ENCODE measurements at places on chromosomes 2 and 18. TPM values are rescaled to one million over a fixed set of nuclear protein-coding genes. Genes with fewer than 3 reads are reported as not detected.

Gene SLC9A4
- total RNA-seq = 92.4 TPM

Gene COLEC11
- total RNA-seq = not detected

Gene KCNE4
- total RNA-seq = 0.58 TPM

Gene SCYGR2
- not detected for total RNA-seq

Gene MRO
- total RNA-seq = not detected

Gene KYNU
- total RNA-seq = 39.4 TPM

Gene ARPC2
- total RNA-seq = 228 TPM

Gene SERPINB13
- total RNA-seq = not detected

Gene CELF4
- 1.6 TPM for total RNA-seq

Gene MAP2
- 14.5 TPM for total RNA-seq

Gene ARHGEF4
- total RNA-seq = 14.0 TPM

Gene COQ10B
- 17.0 TPM for total RNA-seq

DNA sequence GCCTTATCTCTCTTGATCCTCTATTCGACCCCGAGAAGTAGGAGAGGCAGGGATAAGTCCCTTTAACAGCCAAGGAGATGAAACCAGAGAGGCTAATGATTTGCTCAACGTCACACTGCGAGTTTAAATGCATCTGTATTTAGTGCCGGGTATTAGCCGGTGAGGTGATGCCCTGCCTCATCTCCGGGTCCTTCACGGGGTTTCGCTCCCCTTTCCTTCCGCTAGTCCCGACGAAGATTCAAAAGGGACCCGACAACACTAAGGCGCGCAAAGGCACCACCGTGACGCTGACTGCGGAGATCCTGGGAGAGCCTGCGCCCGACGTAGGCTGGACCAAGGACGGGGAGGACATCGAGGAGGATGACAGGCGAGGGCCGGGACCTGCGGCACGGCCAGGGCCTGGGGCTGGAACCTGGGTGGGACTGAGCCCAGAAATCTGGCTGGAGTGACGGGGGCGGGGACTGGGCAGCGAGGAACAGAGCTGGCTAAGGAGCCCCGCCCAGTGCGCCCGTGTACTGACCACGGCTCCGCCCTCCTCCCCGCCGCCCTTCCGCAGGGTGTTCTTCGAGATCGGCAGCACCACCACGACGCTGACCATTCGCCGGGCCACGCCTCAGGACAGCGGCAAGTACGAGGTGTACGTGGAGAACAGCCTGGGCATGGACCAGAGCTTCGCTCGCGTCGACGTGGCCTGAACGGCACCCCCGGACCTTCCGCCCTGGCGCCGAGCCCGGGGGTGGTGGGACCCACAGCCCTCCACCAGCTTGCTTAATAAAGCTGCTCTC, 1.0 kb upstream of the GMPPA start:
- peak overlapping the region; percentile 99 for H3K27ac ChIP-seq
- peak overlapping the region; percentile 69 for H3K4me3 ChIP-seq
- peaks cover 15% of the 10 kb centered on the region for H3K36me3 ChIP-seq
- no peaks in the 10 kb centered on the region for H3K27me3 ChIP-seq
- DNase-seq = peak; percentile 92

DNA sequence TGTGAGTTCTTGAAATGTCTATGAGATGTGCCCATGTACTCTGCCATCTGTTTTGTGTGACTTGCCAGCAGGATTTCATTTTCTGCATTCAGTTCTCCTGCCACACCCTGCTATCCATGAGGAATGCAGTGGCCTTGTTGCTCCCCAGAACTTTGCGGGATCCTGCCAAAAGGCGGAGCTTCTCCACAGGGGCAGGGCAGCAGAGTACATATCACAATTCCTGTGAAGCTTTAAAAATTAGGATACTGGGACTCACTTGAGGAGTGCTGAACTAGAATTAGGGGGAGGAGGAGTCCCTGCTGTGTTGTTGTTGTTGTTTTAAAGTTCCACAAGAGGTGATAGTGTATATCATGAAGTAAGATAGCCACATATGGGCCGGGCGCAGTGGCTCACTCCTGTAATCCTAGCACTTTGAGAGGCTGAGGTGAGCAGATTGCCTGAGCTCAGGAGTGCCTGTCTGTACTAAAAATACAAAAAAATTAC, 76.4 kb downstream of the TANC1 start:
- H3K4me3 ChIP-seq = no peak overlapping the region
- DNase-seq = no peak
- H3K27me3 ChIP-seq = no peaks in the 10 kb centered on the region
- peaks cover 3% of the 10 kb centered on the region for H3K36me3 ChIP-seq

DNA sequence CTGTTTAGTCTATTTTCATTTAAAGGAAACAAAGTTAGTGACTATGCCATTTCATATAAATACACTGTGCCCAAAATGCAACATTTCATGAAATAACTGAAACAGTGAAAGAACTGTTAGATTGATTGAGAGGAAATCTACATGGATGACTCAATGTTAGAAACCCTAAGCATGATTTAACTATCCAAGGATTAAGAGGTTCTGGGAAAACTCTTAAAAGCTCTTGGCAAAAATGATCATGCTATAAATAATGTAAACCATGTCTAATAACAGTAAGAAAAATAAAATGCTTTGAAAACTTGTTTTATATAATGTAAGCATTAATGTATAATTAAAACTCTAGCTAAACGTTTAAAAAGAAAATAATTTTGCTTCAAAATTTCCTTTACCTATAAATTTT, 23.5 kb downstream of the MMADHC start:
- peaks cover 25% of the 10 kb centered on the region for H3K36me3 ChIP-seq
- DNase-seq = no peak
- no peak overlapping the region for H3K27ac ChIP-seq
- no peaks in the 10 kb centered on the region for H3K27me3 ChIP-seq
- H3K4me1 ChIP-seq = no peaks in the 10 kb centered on the region

DNA sequence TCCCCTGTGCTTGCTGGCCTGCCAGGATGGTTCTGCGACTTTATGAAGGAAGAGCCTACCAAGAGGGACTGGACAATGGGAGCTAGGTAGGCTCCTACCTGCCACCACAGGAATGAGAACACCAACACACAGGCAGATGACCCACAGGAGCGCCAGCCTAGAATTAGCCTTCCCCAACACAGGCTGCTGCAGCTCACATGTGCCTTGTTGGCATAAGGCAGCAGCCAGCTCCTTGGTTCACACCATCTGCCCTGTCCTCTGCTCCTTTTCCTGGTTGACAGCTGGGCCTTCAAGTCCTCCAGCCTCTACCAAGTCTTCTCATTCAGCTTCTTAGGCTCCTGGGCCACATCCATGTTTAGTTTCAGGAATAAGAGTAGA, 705.4 kb upstream of the RAB6C start:
- no peaks in the 10 kb centered on the region for H3K4me1 ChIP-seq
- no peak overlapping the region for H3K4me3 ChIP-seq
- no peak for DNase-seq
- no peak overlapping the region for H3K27ac ChIP-seq
- H3K27me3 ChIP-seq = no peaks in the 10 kb centered on the region
- H3K36me3 ChIP-seq = no peaks in the 10 kb centered on the region

GRCh38 chr18:79525556-79526467, 130.1 kb downstream of the NFATC1 start:
- peaks cover 11% of the 10 kb centered on the region for H3K4me1 ChIP-seq
- H3K4me3 ChIP-seq = no peak overlapping the region
- DNase-seq = peak; percentile 75
- H3K27me3 ChIP-seq = no peaks in the 10 kb centered on the region

GRCh38 chr2:219616550-219616949, 10.9 kb upstream of the SLC4A3 start:
- H3K4me1 ChIP-seq = no peaks in the 10 kb centered on the region
- DNase-seq = no peak
- no peaks in the 10 kb centered on the region for H3K27me3 ChIP-seq
- H3K4me3 ChIP-seq = no peak overlapping the region

- H3K27me3 ChIP-seq = no peaks in the 10 kb centered on the region
- H3K4me3 ChIP-seq = no peak overlapping the region
- H3K36me3 ChIP-seq = peaks cover 36% of the 10 kb centered on the region
- H3K4me1 ChIP-seq = peaks cover 16% of the 10 kb centered on the region
- H3K27ac ChIP-seq = no peak overlapping the region
These were observed 81.9 kb downstream of the MEP1B start for GRCh38 chr18:32271672-32272208.

DNA sequence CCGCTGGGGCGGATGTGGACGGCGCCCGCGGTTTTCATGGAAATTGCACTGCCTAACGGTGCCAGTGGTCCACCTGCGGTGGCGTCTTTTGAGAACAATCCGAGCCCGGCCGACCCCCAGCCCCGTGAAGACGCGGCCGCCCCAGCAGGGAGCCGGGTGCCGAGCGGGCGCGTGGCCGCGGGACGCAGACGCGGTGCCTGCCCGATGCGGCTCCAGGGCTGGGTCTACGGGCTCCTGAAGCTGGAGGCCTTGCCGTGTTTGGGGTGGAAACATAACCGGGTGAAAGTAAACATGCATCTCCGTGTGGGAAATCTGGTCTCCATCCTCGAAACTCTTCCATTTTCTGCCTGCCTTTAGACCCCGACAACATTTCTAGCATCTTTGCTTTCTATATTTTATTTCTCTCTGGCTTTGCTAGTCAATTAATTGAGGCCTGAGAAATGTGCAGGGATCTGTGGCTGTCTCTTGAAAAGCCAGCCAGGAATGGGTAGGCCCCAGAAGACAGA, 572 bp downstream of the INPP4A start:
- H3K4me3 ChIP-seq = peak overlapping the region; percentile 64
- peak overlapping the region; percentile 86 for H3K27ac ChIP-seq
- peaks cover 32% of the 10 kb centered on the region for H3K4me1 ChIP-seq
- no peaks in the 10 kb centered on the region for H3K27me3 ChIP-seq
- no peaks in the 10 kb centered on the region for H3K36me3 ChIP-seq
- no peak for DNase-seq

- DNase-seq = no peak
- no peak overlapping the region for H3K27ac ChIP-seq
- H3K27me3 ChIP-seq = no peaks in the 10 kb centered on the region
- H3K36me3 ChIP-seq = no peaks in the 10 kb centered on the region
- no peak overlapping the region for H3K4me3 ChIP-seq
These were observed 510.9 kb upstream of the CELF4 start for GRCh38 chr18:38076346-38077070.

GRCh38 chr18:36872329-36872728, 43.4 kb downstream of the KIAA1328 start:
- H3K36me3 ChIP-seq = peaks cover 7% of the 10 kb centered on the region
- H3K27me3 ChIP-seq = no peaks in the 10 kb centered on the region
- no peak overlapping the region for H3K4me3 ChIP-seq
- H3K4me1 ChIP-seq = no peaks in the 10 kb centered on the region
- H3K27ac ChIP-seq = no peak overlapping the region

DNA sequence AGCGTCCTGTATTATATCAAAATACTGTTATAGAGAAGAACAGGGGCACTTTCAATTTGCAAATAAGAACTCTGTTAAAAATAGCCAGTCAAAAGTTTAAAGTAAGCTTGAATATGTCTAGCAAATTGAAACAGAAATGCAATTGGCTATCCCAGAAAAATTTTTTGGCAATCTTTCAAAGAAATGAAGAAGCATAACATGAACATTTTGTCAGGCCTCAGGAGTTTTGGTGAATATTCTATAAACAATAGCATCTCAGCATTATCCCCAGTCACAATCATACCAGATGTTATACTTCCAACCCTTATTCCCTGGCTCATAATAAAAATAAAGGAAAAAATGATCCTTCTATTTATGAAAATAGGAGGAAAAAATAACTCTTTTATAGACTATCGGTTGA, 252.4 kb downstream of the GRB14 start:
- no peaks in the 10 kb centered on the region for H3K4me1 ChIP-seq
- H3K27ac ChIP-seq = no peak overlapping the region
- H3K36me3 ChIP-seq = no peaks in the 10 kb centered on the region
- no peaks in the 10 kb centered on the region for H3K27me3 ChIP-seq
- no peak overlapping the region for H3K4me3 ChIP-seq
- DNase-seq = no peak

- no peaks in the 10 kb centered on the region for H3K4me1 ChIP-seq
- no peaks in the 10 kb centered on the region for H3K27me3 ChIP-seq
- H3K36me3 ChIP-seq = no peaks in the 10 kb centered on the region
- DNase-seq = peak; percentile 2
- H3K4me3 ChIP-seq = no peak overlapping the region
- no peak overlapping the region for H3K27ac ChIP-seq
These were observed 62.2 kb downstream of the PAPOLG start for GRCh38 chr2:60818272-60818671.

- H3K4me1 ChIP-seq = no peaks in the 10 kb centered on the region
- H3K27me3 ChIP-seq = peaks cover 23% of the 10 kb centered on the region
- no peak for DNase-seq
- H3K36me3 ChIP-seq = no peaks in the 10 kb centered on the region
- no peak overlapping the region for H3K4me3 ChIP-seq
- no peak overlapping the region for H3K27ac ChIP-seq
These were observed 45.7 kb downstream of the KCNF1 start for GRCh38 chr2:10957391-10957790.

DNA sequence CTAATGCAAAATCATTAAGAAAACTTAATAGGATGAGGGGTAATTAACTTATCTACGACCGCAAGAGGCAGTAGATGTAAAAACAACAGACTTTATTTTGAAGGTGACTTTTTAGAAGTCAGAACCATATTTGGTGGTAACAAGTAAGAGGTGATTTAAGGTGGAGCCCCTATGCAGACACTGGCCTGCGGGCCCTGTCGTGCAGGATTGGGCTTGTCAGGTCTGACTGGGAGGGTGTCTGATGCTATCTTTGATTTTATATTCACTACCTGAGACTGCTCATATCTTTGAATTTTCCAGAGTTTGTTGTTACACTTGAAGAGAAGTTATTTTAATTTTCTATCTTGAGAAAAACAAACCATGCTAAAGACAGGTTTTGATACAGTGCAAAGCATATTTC, 29.1 kb upstream of the SCLY start:
- no peak overlapping the region for H3K4me3 ChIP-seq
- H3K27me3 ChIP-seq = no peaks in the 10 kb centered on the region
- DNase-seq = no peak
- no peak overlapping the region for H3K27ac ChIP-seq
- peaks cover 81% of the 10 kb centered on the region for H3K36me3 ChIP-seq

DNA sequence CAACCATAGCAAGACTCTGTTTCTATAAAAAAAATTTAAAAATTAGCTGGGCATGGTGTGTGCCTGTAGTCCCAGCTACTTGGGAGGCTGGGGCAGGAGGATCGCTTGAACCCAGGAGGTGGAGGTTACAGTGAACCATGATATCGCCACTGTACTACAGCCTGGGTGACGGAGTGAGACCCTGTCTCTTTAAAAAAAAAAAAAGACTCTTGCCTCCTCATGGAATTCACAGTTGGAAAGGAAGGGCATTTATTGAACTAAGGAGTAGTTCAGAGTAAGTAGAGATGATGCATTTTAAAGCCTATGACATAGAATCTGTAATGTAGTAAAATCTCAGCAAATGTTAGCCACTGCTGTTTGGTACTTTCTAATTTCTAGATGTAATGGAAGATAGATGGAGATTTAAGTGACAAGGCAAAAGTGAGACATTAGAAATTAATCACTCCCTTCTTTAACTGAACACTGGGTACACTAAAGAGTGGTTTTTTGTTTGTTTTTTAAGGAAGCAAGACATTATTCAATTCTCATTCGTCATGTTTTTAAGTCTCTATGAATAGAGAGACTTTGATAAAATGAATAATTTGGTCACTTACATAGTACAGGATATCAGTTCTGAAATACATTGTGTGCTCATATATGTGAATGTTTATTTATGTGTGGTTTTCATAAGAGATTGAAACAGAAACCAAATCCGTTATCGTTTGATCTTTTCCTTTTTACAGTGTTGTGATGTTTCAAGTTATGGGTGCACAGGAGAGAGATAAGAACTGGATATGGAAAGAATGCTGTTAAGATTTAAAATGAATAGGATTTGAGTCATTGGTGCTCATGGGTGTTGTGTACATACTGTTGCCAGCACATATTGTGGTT, 186.1 kb upstream of the STON1 start:
- no peaks in the 10 kb centered on the region for H3K36me3 ChIP-seq
- no peaks in the 10 kb centered on the region for H3K27me3 ChIP-seq
- H3K27ac ChIP-seq = peak overlapping the region; percentile 10
- DNase-seq = no peak
- peaks cover 58% of the 10 kb centered on the region for H3K4me1 ChIP-seq
- H3K4me3 ChIP-seq = no peak overlapping the region

GRCh38 chr2:12821656-12822055, 104.9 kb downstream of the TRIB2 start:
- peaks cover 5% of the 10 kb centered on the region for H3K4me1 ChIP-seq
- no peak overlapping the region for H3K4me3 ChIP-seq
- H3K27me3 ChIP-seq = no peaks in the 10 kb centered on the region

All from stomach (tissue), 19 donors.